Fibroblast of villous mesenchyme (primary cell): ENCODE measurements at places on chromosomes 11 and 22. TPM values are rescaled to one million over a fixed set of nuclear protein-coding genes. Genes with fewer than 3 reads are reported as not detected.

DNA sequence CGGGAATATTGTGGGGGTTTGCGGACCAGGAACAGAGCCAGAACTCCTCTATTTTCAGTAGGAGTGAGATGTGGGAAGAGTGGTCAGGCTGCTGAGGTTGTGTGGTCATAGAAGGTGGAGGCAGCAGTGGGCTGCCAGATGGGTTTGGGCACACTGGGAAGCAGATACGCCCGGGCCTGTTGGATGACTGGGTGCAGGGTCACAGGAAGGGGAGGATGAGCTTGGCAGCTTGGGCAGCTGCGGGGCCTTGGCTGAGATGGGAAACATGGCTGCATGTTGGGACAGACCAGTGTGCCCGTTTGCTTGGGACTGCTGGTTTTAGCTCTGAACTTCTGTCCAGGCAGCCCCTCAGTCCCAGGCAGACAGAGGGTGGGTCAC lies 11.4 kb downstream of the SHANK3 start:
- DNase-seq = no peak

GRCh38 chr22:50723991-50724390 lies 14.0 kb upstream of the ACR start:
- no peak for DNase-seq

The MAPK8IP2 gene
- 0.32 and 0.43 TPM in 2 replicates for total RNA-seq

GRCh38 chr11:61959678-61960077 lies 7.8 kb downstream of the FTH1 start:
- DNase-seq = no peak

DNA sequence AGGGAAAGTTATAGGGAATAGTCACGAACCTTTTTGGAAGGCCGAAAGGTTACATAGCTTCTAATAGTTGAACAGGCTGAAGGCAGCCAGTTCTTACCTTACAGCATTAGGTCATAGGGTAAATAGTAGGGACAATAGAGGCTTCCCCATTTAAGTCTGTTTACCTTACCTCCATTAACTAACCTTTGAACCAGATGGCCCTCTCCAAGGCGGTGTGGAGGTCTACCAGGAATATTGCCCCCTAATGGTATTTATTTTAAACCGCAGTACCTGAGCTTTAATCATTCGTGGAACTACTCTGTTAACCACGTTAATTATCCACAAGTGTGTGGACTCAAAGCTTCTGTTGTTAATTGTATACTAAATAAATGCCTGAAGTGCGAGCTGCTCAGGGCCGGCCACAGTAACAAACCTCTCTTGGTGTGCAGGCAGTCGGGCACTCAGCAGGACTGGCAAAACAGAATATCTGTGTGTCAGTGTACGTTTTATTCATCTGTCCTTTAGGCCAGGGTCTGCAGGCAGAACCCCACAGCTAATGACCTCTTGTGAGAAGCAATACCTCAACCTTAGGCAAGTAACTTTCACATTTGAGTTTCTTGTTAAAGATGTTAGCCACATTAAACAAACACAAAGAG lies 81.7 kb downstream of the PRCP start:
- DNase-seq = no peak

GRCh38 chr11:33654594-33654993 lies 46.0 kb downstream of the C11orf91 start:
- no peak for DNase-seq

- no peak for DNase-seq
Measured at GRCh38 chr22:20964799-20965103, 2.3 kb upstream of the AIFM3 start.

GRCh38 chr22:28882545-28882877 lies 861 bp upstream of the ZNRF3 start:
- peak; percentile 25 for DNase-seq

GRCh38 chr11:121229495-121230215 lies 62.9 kb upstream of the SC5D start:
- no peak for DNase-seq

- peak; percentile 6 for DNase-seq
Measured at GRCh38 chr22:17119481-17120202, 1.5 kb downstream of the TMEM121B start.

DNA sequence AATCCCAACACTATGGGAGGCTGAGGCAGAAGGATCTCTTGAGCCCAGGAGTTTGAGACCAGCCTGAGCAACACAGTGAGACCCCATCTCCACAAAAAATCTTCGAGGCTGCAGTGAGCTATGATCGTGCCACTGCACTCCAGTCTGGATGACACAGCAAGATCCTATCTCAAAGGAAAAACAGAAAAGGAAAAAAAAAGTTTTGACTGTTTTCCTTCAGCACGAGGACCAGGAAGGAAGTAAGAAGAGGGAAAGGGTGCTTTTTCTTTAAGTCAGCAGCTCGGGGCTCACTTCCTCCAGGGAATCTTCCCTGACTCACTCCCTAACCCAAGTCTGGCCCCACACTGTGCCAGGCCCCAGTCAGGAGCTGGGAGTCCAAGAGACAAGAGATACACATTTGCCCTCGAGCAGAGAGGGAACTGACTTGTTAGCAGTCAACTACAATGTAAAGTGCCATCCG lies 14.2 kb downstream of the ARRB1 start:
- peak; percentile 59 for DNase-seq

GRCh38 chr11:127270851-127271250 lies 270.3 kb upstream of the KIRREL3 start:
- DNase-seq = no peak

DNA sequence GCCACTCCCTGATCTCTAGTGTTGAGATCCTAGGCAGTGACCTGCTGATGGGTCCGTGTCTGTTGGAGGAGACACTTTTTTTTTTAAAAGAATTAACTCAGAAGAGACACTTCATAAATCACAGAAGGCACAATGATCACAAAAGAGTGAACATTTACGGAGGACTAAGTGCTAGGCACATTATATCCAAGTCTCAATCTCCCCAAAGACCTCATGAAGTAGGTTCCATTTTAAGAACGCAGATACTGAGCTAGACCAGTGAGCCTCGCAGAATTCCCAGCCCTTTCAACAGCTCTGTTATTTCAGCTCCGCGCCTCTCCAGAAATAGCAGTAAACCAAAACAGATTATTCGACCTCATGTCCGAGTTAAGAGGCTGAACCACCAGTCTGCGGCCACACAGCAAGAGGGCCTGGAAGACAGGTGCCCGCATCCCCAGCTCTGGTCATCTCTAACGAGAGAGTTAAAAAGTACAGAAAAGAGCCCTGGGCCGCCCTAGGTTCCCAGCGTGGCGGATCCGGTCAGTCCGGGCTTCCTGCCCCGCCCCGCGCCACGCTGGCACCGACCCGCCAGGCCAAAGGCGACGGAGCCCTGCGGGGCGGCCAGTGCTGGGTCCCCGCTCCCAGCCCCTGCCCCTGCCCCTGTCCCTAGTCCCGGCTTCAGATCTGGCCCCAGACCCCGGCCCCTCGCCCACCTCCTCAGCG lies 612 bp downstream of the XBP1 start:
- peak; percentile 69 for DNase-seq

The EIF4G2 gene
- total RNA-seq = 898 and 1,093 TPM in 2 replicates

The PANX2 gene
- total RNA-seq = 0.32 and 0.43 TPM in 2 replicates

- no peak for DNase-seq
Measured at GRCh38 chr11:46463701-46464421, 72.3 kb upstream of the CHRM4 start.

The CENPM gene
- 14.2 and 21.6 TPM in 2 replicates for total RNA-seq

DNA sequence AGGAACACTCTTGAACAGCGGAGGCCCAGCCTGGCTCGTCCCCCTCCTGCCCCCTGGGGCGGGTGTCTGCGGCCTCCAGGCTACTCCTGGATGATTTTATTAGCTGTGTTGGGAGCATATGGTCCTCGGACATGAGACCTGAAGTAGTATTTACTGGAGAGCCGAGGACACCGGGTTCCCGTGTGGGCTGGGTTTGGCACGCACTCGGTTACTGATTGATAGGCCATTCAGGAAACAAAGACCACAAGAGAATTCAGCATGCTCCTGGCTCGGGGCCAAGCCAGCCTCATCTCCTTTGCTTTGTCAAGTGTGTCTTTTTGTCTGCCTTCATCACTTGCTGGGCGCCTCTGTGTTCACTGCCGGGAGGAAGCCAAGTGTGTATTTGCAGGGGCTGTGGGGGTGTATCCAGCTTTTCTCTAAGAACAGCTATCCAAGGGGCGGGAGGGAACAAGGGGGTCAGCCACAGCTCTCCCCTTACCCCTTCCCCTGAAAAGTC lies 9.7 kb downstream of the FXYD2 start:
- DNase-seq = no peak

- DNase-seq = peak; percentile 42
Measured at GRCh38 chr11:123560006-123560405, 94.4 kb downstream of the SCN3B start.

GRCh38 chr11:86386746-86387145 lies 12.1 kb downstream of the CCDC81 start:
- DNase-seq = no peak

DNA sequence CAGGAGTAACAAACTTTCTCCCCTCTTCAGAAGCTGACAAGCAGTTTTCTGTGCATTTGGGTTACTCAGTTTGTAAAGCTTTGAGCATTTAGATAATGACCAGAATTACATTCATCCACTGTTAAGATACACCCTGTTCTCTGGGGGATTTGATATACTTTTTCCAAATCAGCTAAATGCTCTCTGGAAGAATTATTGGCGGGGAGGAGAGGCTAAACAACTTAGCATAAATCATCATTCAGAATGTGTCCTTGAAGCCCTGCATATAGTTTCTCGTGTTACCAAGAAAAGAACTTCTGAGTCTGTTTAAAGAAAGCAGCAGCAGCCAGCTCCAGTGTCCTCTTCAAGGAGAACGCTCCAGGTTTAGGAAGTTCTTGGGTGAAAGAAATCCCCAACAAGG lies 54.9 kb upstream of the LDLRAD3 start:
- no peak for DNase-seq

The NPTXR gene
- 0.64 and 0.86 TPM in 2 replicates for total RNA-seq

DNA sequence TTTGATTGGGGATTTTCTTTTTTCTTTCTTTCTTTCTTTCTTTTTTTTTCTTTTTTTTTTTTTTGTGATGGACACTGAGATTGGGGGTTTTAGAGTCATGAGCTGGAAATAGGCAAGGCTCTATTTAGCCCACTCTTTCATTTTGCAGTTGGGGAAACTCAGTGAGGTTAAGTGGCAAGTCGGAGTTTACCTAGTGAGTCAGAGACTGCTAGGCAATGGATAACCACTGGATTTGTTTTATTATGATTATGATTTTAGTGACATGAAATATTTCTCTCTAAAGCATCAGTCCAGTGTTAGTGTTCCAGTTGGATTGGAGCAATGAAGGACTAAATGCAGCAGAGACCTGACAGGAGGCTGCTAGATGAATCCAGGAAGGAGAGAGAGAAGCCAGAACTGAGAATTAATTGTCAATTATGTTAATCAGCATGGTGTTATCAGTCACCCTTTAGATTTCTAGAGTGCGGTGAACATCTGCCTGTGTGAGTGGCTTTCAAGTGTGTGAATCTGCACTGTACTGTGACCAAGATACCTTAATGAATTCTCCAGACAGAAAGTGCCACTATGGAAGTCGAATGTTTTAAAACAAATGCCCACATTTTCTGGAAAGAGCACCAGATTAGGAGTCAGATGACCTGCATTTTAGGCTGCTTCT lies 10.9 kb downstream of the BMAL1 start:
- no peak for DNase-seq

- DNase-seq = no peak
Measured at GRCh38 chr22:42817556-42817955, 39.5 kb downstream of the ARFGAP3 start.

GRCh38 chr11:131454989-131455388 lies 84.6 kb downstream of the NTM start:
- DNase-seq = no peak

- no peak for DNase-seq
Measured at GRCh38 chr22:37489983-37490382, 3.8 kb upstream of the MFNG start.

DNA sequence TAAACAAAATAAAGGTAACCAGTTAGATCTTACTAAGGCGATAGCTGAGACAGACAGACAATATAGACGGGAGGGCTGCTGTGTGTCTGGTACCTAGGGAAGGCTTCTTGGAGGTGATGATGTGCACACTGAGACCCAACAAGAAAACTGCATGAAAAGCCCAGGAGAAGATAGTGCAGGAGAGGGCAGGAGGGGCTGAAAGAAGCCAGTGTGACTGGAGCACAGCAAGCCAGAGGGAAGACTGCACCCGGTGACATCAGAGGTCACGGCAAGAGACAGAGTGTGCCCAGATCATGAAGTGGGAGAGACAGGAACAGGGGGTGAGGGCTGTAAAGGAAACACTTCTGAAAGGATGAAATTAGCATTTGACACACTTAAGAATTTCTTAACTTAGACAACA lies 266.3 kb downstream of the BRD1 start:
- no peak for DNase-seq

DNA sequence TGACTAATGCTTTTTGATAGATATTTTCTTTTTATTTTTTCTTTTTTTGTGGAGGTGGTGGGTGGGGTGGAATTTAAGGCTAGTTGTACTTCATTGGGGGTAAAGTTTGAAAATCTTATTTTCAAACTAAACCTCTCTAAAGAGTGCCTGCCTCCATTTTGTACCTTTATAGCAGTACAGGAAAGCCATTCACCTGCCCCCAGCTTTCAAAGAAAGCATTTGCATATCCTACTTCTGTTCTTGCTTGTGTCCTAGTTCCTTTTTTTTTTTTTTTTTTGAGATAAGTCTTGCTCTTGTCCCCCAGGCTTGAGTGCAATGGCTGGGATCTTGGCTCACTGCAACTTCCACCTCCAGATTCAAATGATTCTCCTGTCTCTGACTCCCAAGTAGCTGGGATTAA lies 766.2 kb upstream of the LRRC4C start:
- no peak for DNase-seq

DNA sequence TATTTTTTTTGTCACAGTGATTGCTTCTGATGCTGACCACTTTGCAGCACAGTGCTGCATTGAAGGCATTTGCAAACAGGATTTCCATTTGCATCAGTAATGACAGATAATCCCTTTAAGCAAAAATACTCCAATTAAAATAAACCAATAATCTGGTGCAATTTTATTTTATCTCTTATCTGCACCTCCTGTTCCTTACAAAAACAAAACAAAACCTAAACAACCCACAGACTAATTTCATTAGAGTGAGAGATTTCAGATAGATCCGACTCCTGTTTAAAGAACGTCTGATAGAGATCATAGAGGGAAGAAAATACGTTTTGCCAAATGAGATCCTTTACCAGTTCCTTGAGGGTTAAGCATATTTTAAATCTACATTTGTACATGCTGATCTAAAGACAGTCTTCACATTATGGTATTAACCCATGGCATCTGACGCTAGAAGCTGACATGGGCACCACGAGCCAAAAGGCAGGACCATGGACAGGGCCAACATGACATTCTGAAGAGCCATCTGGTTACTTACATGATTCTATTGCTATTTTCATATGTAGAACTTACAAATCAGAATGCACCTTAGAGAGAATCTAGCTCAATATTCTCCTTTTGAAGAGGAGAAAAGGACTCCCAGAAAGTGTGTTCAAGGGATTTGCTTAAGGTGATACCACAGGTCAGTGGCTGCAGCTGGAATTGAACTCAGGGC lies 286.2 kb upstream of the NARS2 start:
- peak; percentile 28 for DNase-seq
